ENCODE measurements at places on chromosomes 5 and 9. TPM values are rescaled to one million over a fixed set of nuclear protein-coding genes. Genes with fewer than 3 reads are reported as not detected.
A peak's percentile ranks its signal among the peaks of the same experiment; 100 is the strongest.

DNA sequence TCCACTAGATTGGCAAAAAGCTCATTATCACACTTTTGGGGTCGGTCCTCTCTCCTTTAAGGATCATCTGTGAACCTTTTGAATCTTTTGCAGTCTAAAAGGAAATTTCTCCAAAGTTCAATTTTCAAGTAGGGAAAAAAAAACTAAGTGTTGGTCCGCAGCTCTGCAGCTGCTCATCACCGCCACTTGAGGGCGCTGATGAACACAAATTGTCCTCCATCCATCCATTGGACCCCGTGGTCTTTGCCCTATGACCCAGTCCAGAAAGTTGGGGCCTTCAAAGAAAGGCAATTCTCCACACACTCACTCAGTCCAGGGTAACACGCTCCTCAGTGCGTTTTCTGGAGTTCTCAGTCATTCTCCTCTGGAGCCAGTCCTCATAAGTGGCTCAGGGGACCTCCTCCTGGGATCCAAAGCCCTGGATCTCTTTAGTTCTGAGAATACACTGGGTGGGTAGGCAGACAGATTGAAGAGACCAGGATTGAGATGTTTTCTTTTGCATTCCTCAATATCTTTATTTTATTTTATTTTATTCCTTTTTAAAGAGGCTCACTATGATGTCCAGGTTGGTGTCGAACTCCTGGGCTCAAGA is 63.6 kb upstream of the SLC28A3 start:
- no peaks in the 10 kb centered on the region for H3K4me1 ChIP-seq
- peaks cover 11% of the 10 kb centered on the region for H3K36me3 ChIP-seq
- H3K27ac ChIP-seq = no peak overlapping the region
- peak; percentile 43 for DNase-seq

Gene SPINK4
- total RNA-seq = not detected

GRCh38 chr5:174444479-174445188 is 279.7 kb upstream of the MSX2 start:
- H3K27ac ChIP-seq = no peak overlapping the region
- H3K4me1 ChIP-seq = no peaks in the 10 kb centered on the region
- no peaks in the 10 kb centered on the region for H3K36me3 ChIP-seq
- H3K4me3 ChIP-seq = no peak overlapping the region
- DNase-seq = no peak

Gene C9orf153
- total RNA-seq = not detected

DNA sequence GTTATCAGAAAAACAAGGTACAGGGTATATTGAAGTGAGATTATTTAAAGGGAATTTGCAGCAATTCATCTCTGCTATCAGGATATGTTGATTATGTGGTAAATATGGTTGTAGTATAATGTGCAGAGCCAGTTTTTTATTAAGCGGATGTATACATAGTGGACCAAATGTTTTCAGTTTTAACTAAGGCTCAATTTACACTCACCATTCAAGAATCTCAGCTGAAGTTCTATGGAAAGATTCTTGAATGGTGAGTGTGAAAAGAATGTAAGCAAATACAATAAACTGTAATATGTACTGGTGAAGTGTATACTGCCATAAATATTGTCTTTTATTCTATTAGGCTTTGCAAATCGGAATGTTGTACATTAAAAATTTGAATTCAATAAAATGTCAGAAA is 895.9 kb upstream of the CDH10 start:
- H3K4me1 ChIP-seq = no peaks in the 10 kb centered on the region

DNA sequence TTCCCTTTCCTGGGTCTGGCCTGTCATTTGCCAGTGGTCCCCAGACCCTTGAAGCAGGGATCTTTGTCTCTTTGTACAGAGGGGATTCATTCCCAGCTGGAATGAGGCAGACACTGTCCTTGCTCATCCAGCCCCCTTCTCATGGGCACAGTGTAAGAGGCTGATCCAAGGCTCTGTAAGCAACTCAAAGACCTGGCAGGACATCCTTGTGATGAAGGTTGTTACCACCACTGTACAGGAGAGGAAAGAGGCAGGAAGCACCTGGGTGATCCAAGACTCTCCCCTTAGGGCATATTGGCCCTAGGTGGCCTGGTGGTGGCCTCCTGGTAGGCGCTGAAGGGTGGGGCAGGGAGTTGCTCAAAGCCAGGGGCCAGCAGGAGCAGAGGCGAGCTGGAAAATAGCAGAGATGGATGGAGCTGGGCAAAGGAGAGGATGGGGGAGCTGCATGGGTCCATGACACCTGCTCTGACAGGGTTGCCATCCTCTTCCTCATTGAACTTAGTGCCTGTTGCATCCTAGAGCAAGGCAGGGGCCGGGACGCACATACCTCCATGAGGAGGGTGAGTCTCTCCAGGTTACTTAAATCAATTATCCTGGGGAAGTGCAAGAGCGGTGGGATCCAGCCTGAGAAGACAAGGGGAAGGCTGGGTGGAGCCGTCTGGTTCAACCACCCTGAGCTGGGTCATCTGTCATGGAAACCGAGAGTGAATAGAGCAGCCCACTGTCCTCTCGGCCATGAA is 9.8 kb upstream of the GADD45G start:
- no peaks in the 10 kb centered on the region for H3K27me3 ChIP-seq
- no peak overlapping the region for H3K4me3 ChIP-seq
- H3K27ac ChIP-seq = no peak overlapping the region
- H3K4me1 ChIP-seq = peaks cover 3% of the 10 kb centered on the region

DNA sequence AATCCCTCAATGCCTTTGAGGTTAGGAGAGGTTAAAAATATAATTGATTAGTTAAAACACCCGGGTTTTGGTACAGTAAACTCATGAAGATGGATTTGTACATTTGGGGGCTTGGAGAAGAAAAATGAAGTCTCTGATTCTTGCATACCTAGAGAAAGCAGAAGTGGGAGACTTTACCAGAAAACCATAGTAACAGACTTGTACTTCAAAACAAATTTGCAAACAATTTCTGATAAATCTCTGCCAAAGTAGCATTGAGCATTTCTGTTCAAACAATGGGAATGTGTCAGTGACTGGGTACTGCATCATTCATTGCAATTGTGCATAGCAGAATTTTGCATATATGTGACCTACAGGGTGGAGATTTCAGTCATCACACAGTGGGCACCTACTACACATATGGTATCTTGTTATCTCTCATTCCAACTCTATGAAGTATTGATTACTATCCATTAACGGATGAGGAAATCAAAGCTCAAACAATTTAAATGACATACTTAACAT is 256.9 kb downstream of the PLK2 start:
- H3K4me3 ChIP-seq = no peak overlapping the region
- H3K4me1 ChIP-seq = no peaks in the 10 kb centered on the region
- no peak for DNase-seq

DNA sequence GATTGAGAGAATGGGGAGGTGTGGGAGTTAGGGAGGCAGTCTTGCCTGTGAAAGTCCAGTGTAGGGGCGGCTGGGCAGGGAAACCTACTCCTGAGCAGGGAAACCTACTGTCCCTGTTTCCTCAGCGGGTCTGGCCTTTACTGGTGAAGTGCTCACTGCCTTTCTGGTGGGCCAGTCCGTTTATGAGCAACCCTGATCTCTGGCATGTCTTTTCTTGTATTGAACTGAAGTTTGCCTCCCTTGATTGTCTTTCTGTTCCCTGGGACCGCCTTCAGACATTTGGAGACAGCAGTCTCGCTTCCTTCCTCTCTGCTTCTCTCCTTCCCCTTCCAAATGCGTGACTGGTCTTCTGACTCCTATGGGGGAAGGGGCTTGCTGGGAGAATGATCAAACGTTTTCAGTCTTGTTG is 2.9 kb downstream of the SNX18 start:
- H3K27me3 ChIP-seq = peaks cover 3% of the 10 kb centered on the region
- H3K36me3 ChIP-seq = peaks cover 14% of the 10 kb centered on the region
- 0 out of 2 replicates have a peak, but pooled peaks cover 2% of the 10 kb centered on the region for H3K4me1 ChIP-seq

DNA sequence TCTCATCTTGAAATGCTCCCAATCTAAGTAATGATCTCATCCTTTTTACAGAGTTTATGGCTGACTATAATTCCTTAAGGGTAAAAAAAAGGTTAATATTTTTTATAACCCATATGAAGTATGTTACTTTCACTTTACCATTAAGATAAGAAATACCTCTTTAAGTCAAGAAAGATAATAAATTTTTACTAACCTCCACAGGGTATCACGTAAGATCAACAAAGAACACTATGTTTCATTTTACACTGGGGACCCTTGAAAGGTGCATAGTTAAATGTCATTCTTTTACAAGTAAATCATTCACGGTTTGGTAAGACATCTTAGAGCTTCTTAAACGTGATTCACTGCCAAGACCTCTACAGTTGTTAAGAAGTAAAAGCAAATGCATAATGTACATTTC is 472.7 kb upstream of the CDH9 start:
- no peaks in the 10 kb centered on the region for H3K36me3 ChIP-seq
- no peak for DNase-seq
- H3K27me3 ChIP-seq = no peaks in the 10 kb centered on the region
- no peaks in the 10 kb centered on the region for H3K4me1 ChIP-seq
